ENCODE measurements at places on chromosomes 1 and 21.
A peak's percentile ranks its signal among the peaks of the same experiment; 100 is the strongest.

DNA sequence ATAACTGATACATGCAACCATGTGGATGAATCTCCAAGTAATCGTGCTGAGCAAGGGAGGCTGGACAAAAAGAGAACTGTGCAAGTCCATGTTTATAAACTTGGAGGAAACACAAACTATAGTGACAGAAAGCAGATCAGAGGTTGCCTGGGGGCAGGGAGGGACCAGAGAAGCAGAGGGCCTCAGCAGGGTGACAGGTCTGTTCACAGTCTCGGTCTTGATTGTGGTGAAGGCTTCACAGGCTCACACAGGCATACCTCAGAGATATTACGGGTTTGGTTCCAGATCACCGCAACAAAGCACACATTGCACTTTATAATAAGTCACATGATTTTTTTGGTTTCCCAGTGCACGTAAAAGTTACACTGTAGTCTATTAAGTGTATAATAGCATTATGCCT lies 28.5 kb downstream of the ACOT7 start:
- DNase-seq, result peak; percentile 21

GRCh38 chr1:65524931-65525265 lies 104.4 kb downstream of the LEPR start:
- DNase-seq, result no peak

- DNase-seq, result no peak
Observed at GRCh38 chr1:198101716-198102453, 54.9 kb upstream of the NEK7 start.

GRCh38 chr1:170410401-170411166 lies 121.4 kb upstream of the GORAB start:
- no peak for DNase-seq

GRCh38 chr1:47233186-47233585 lies 1.2 kb upstream of the TAL1 start:
- DNase-seq, result no peak

GRCh38 chr1:22570140-22570909 lies 7.0 kb downstream of the EPHA8 start:
- no peak for DNase-seq

- no peak for DNase-seq
Observed at GRCh38 chr1:115705963-115706362, 62.6 kb downstream of the CASQ2 start.

GRCh38 chr1:7060745-7061144 lies 275.5 kb downstream of the CAMTA1 start:
- DNase-seq, result no peak

Data from stimulated activated CD4-positive, alpha-beta T cell treated with anti-CD3 and anti-CD28 coated beads, TNF-alpha, amount 100 ng/mL, for 24 hours (primary cell).